ENCODE measurements at places on chromosomes 3 and 15. TPM values are rescaled to one million over a fixed set of nuclear protein-coding genes. Genes with fewer than 3 reads are reported as not detected.

C3orf49 gene
- total RNA-seq, result not detected

- DNase-seq, result no peak
- H3K36me3 ChIP-seq, result no peaks in the 10 kb centered on the region
- H3K27ac ChIP-seq, result no peak overlapping the region
- no peaks in the 10 kb centered on the region for H3K4me1 ChIP-seq
- H3K27me3 ChIP-seq, result no peaks in the 10 kb centered on the region
Measured at GRCh38 chr3:180183346-180183745, 146.6 kb upstream of the PEX5L start.

DNA sequence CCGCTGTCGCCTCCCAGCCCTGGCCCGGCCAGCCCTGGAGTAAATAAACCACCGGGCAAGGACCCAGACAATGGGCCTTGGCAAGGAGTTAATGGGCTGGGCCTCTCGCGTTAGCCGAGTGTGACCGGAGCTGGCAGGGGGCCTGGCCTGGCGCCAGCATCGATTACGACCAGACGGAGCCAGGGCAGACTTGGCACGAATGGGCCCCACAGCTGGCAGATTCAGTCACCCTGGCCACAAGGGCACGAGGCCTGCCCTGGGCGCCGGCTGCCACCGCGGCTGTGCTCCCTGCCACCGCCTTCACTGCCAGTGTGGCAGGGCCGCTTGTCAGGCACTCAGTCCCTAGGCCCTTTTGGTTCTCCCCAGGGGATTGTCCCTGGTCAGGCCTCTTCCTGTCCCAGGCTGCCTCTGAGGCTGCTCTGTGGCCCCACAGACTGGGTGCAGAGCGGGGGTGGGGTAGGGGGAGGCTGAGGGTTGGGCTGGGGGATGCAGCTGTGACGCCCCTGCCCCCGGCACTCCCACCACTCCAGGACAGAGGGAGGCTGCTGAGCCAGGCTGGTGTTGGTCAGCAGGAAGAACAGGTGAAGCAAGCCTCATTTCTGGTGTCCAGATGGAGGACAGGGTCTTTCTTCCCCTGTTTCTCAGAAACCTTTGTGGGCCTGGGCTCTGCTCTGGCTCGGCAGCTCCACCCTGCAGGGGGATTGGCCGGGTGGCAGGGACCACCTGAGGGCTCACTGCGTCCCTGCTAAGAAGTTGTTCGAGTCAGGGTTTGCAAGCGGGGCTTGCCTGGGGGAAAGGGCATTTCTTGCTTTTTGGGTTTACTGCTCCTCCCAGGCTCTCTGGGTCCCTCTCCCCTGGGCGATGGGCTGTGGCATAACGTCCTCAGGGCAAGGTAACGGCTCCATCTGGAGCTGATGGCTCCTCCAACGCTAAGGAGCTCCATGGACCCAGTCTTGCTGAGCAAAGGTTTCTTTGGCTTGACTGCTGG is 30.5 kb upstream of the SRP14 start:
- H3K36me3 ChIP-seq, result no peaks in the 10 kb centered on the region
- no peak overlapping the region for H3K27ac ChIP-seq
- peak; percentile 87 for DNase-seq
- H3K4me3 ChIP-seq, result no peak overlapping the region
- peaks cover 13% of the 10 kb centered on the region for H3K4me1 ChIP-seq

CYP8B1 gene
- total RNA-seq, result not detected

DNA sequence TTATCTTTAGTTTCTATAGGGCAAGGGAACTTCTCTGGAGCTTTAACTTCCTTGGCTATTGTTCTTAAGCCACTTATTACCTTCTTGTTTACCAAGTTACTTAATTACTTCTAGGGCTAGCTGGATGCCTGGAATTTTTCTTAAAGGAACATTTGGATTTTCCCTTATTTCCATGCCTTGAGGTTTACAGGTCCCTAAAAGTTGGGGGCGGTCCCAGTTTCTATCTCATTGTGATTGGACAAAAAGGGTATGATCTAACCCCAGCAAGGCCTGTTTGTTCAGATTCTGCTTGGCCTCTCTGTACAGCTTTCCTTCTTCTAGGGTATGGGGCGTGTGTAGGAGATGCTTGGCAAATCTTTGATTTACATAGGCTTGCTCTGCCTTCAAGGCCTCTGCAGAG is 17.4 kb downstream of the PDHB start:
- H3K36me3 ChIP-seq, result 0 out of 2 replicates have a peak, but pooled peaks cover 5% of the 10 kb centered on the region
- no peak for DNase-seq
- H3K27me3 ChIP-seq, result no peaks in the 10 kb centered on the region

GRCh38 chr3:129389572-129389937 is 38.9 kb downstream of the EFCAB12 start:
- no peak for DNase-seq
- peaks cover 16% of the 10 kb centered on the region for H3K4me1 ChIP-seq
- H3K4me3 ChIP-seq, result no peak overlapping the region
- H3K27me3 ChIP-seq, result no peaks in the 10 kb centered on the region
- H3K36me3 ChIP-seq, result peaks cover 17% of the 10 kb centered on the region
- H3K27ac ChIP-seq, result peak overlapping the region; percentile 72

DNA sequence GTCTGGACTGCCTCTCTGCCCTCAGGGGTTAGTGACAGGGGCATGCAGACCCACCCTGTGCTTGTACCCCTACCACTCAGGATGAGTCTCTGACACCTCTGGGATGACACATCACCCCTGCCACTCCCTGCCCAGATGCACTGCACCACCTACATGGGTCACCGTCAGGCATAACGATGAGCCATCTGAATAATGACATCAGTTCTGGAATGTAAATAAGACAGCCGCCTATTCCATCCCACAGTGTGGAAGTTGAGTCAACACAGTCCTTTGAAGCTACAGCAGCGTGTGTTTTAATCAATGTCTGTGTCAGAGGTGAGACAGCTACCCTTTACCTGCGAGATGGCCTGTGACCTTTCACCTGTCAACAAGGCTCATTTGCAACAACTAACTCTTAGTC is 268.7 kb upstream of the ARRDC4 start:
- DNase-seq, result no peak
- no peaks in the 10 kb centered on the region for H3K4me1 ChIP-seq
- H3K36me3 ChIP-seq, result no peaks in the 10 kb centered on the region
- no peak overlapping the region for H3K27ac ChIP-seq

Data from GM23248 (cell line).